ENCODE measurements at places on chromosomes 3 and 15.
A peak's percentile ranks its signal among the peaks of the same experiment; 100 is the strongest.

DNA sequence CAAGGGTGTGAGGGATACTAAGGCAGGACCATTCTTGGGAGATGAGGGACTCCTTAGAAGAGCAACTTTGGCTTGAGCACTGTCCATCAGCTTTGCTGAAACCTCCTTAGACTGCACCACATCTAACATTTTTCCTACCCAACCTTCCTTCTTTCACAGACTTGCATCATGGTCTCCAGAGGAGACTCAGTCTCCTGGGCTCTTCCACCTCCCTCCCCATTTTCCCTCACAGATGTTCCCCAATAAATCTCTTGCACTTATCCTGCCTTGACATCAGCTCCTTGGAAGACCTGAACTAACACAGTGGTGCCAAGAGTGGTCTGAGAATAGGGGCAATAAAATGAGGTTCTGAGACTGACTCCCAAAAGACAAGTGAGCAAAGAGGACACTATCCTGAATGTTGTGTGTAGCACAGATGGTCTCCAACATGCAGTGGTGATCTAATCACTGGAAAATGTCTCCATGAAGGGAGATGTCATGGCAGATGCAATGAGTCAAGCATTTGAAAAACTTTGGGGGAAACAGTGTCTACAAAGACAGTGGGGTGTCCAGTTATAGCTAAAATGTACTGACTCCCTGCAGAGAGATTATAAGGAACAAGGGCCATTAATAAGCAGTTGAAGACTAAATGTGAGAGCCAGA lies 26.0 kb upstream of the BOC start:
- DNase-seq, result no peak

DNA sequence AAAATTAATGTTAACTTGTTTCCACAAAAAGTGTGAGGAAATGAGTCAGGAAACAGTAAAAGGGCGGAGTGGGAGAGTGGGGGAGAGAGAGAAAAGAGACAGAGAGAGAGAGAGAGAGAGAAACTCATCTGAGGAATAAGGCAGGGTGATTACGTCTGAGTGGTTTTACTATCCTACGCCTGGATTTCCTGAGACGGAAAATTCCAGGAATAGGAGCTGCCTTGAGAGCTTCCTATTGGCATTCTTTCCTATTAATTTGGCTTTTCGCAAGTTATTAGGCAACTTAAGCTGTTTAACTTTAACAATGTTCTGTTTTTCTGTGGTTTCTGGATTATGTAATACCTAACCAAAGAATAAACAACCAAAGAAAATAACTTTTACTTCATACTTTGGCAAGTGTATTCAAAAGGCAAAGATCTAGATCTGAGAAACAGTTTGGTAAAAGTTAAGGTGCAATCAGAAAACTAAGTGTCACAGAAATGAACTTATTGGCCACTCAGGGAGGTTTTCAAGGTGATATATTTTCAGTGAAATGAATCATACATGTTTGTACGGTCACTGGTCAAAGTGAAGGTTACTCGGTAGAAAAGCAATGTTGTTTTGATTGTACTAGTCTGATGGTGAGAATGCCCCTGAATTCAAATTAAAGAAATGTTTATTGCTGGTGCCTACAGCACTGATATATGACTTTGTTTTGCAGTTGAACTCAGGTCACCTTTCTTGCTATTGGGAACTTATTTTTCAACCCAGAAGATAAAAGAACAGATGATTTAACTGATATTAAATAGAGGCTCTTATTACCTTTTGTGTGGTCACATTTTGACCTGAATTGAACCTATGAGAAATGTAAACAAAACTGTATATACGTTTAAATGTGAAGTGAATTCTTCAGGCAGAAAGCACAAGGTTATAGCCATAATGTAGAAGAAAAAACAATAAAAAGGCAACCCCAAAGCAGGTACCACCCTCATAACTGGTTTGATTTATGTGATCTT lies 39.9 kb upstream of the TNFSF10 start:
- peak; percentile 30 for DNase-seq

GRCh38 chr3:171356251-171356650 lies 104.0 kb downstream of the TNIK start:
- no peak for DNase-seq

GRCh38 chr3:135760581-135760980 lies 204.9 kb upstream of the PPP2R3A start:
- DNase-seq, result no peak

GRCh38 chr3:29245441-29245840 lies 35.4 kb upstream of the RBMS3 start:
- no peak for DNase-seq

DNA sequence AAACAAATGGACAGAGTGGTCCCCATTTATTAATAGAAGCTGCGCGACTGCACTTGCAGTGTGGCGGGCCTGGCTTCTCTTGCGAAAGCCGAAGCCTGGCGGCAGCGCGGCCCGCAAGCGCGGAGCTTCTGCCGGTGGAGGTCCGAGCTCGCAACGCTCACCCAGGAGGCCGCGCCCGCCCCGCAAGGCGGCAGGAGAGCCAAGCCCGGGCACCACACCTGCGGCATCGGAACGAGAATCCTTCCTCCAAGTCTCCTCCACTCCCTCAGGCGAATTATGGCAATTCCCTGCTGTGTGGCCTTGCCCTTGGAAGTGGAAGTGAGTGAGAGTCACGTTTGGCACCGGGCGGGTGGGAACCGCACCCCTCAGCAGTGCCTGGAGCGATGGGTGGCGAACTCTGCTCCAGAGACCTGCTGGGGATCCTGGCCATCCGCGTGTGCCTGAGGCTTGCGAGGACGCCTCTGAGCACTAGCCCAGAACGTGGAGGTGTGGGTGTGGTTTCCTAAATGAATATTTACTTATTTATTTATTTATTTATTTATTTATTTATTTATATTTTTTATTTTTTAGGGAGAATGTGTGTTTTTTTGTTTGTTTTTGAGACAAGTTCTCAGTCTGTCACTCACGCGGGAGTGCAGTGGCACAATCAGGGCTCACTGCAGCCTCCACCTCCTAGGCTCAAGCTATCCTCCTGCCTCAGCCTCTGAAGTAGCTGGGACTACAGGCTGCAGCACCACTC lies 133.7 kb upstream of the UBE2E1 start:
- no peak for DNase-seq

DNA sequence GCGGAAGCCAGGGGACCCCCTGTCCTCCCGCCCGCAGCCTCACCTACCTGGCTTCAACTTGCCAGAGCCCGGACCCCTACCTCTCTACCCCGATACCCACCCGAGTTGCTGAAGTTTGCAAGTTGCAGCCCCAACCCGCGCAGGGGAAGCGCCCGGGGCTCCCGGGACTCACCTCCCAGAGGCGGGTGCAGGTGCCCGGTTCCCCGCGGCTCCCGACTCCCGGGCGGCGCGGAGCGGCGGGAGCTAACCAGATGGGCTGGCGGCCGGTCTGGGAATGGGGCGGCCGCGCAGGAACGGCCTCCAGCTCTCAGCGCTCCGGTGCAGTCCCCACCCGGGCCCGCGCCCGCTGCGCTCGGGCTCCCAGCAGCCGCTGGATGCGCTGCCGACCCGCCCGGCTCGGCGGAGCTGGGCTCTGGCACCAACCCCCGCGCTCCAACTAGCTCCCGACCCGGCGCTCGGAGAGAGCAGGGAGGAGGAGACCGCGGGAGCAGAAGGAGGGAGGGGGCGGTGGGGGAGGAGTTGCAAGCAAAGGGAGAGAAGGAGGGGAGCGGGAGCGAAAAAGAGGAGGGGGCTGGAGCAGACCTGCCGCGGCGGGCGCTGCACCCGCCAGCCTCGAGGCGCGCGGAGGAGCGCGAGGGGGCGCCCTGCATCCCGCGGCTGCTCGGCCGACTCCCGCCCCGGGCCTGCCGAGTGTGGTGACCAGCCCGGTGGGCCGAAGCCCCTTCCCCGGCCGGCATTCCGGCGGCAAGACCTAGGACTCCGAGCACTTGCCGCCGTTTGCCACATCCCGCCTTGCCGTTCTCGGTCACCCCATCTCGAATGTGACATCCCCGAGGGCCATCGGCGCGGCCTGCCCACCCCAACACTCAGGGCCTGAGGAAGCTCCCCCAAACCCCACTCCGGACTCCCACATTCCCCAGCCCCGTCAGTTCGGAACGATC lies at the start of gene SEMA5B:
SEMA5B (minus strand) TSS at position 472 of the 941 bp plus-strand sequence. CDS start 66,500 bp downstream, outside the sequence.
- no peak for DNase-seq

- DNase-seq, result no peak
Measured at GRCh38 chr3:59856934-59857460, 807.2 kb upstream of the CFAP20DC start.

DNA sequence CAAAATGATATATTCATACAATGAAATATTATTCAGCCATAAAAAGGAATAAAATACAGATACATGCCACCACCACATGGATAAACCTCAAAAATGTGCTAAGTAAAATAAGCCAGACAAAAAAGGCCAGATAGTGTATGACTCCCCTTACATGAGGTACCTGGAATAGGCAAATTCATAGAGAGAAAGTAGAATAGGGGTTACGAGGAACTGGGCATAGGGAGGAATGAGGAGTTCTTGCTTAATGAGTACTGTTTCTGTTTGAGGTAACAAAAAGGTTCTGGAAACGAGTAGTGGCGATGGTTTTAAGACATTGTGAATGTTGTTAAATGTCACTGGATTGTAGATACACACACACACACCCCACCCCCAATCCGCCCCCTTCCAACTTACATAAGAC lies 8.2 kb downstream of the RAF1 start:
- DNase-seq, result no peak

DNA sequence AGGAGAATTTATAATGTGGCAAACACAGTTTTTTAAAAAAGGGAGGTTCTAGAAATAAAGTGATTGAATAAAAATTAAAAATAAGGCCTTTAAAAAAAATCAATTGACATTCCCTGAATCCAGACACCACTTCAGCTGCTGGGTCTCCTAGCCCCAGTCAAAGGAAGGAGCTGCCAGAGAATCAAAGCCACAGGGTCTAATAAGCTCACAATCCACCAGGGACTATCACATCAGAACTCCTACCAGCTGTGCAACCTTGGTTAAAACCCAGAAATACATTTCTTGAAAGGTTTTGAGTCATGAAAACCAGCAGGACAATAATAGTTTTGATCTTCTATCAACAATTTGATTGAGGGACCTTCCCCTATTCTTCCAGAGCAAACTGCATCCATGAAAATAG lies 134.5 kb downstream of the MECOM start:
- DNase-seq, result no peak

DNA sequence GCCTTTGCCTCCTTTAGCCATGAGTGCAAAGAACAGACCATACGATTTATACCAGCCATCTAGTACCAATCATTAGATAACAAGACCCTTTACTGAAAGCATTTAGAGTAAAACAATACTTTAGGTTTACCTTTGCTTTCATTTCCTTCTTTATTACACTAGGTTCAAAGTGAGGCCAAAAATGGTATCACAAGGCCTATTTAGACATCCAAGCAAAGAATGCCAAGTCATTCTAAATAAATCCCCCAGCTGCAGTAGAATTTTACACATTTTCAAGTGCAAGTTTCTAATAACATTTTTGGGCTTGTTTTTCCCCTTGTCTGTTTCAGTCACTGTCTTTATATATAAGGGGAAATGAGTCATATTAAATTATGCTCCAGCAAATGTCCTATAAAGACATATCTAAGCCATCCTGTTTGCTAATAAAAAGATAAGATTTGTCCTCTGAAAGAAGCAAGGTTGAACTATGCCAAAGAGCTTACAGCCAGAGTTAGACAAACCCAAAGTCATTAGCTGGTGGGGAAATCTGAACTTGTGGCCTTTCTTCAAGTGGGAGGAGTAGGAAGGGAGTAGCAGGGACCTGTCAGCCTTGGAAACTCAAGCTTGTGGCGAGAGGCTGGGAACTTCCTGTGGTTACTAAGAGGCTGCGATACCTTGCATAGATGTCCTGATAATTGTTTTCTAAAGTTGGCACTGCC lies 232.7 kb downstream of the MECOM start:
- no peak for DNase-seq

- no peak for DNase-seq
Measured at GRCh38 chr15:68543165-68544008, 35.4 kb upstream of the CORO2B start.

GRCh38 chr3:71966185-71966584 lies 181.2 kb upstream of the PROK2 start:
- no peak for DNase-seq

GRCh38 chr3:194257151-194257621 lies 93.9 kb downstream of the CPN2 start:
- DNase-seq, result no peak

- DNase-seq, result no peak
Measured at GRCh38 chr3:168029705-168030104, 66.0 kb downstream of the GOLIM4 start.

DNA sequence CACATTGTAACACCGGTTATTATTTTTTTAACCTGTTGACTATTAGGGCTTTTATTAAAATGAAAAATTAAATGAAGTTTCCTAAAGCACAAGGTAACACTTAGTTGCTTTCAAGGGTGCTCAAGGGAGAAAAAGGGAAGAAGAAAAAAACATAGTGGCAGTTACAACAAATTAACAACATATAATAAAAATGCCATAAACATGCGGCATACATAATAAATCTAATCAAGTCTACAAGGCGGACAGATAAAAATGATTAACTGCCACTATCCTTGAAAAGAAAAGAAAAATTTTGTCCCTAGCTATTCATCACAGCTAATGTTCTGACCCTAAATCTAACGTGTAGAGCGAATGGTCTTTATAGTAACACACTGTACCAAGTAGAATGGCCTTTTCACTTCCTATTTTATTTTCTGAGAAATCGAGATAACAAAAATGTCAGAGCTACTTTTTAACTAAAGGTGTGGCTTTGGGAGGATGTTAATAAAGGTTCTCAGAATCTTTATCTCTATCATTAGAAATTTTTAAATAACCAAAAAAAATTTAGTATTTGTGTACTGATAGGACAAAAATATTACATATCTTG lies 194.9 kb downstream of the FOXP1 start:
- no peak for DNase-seq

DNA sequence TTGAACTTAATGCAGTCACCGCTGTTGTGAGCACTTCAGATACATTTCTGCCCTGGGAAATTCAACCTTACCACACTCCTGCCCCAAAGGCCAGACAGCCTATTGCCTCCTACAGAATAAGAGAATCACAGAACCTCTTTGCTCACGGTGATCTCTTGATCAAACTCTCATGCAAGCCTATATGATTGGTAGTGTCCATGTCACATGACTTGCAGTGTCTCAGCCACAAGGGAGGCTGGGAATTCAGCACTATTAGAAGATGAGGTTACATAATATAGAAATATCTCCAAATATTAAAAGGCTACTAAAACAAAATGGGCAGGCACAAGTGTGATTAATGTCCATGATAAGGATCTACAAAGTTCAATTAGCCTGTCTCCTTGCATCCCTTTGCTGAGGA lies 3.8 kb upstream of the PCOLCE2 start:
- DNase-seq, result no peak

- no peak for DNase-seq
Measured at GRCh38 chr15:58742022-58742813, 7.3 kb downstream of the ADAM10 start.

GRCh38 chr3:52220380-52221026 lies 4.9 kb downstream of the TLR9 start:
- DNase-seq, result peak; percentile 22

- DNase-seq, result no peak
Measured at GRCh38 chr3:32500231-32500630, 2.4 kb downstream of the CMTM6 start.

All from NCI-H748 treated with DMSO at 0.1 percent for 48 hours (cell line).